ENCODE measurements at places on chromosomes 12 and 14. TPM values are rescaled to one million over a fixed set of nuclear protein-coding genes. Genes with fewer than 3 reads are reported as not detected.

Gene FLRT2
- 20.1 TPM for total RNA-seq

Gene ENDOU
- 0.18 TPM for total RNA-seq

Gene BCL2L2
- 24.8 TPM for total RNA-seq

Gene FOXM1
- 18.8 TPM for total RNA-seq

Gene CYP27B1
- total RNA-seq: not detected

Gene ANO4
- total RNA-seq: 5.3 TPM

Gene SPTB
- not detected for total RNA-seq

Gene CCDC177
- 0.54 TPM for total RNA-seq

Gene DCN
- 2,415 TPM for total RNA-seq
